HuH-7 (cell line): ENCODE measurements at places on chromosomes 16 and 17.

GRCh38 chr17:49739641-49740271 is 24.2 kb downstream of the FAM117A start:
- DNase-seq: peak; percentile 23

GRCh38 chr17:80941743-80942422 is 49.8 kb upstream of the CHMP6 start:
- no peak for DNase-seq

DNA sequence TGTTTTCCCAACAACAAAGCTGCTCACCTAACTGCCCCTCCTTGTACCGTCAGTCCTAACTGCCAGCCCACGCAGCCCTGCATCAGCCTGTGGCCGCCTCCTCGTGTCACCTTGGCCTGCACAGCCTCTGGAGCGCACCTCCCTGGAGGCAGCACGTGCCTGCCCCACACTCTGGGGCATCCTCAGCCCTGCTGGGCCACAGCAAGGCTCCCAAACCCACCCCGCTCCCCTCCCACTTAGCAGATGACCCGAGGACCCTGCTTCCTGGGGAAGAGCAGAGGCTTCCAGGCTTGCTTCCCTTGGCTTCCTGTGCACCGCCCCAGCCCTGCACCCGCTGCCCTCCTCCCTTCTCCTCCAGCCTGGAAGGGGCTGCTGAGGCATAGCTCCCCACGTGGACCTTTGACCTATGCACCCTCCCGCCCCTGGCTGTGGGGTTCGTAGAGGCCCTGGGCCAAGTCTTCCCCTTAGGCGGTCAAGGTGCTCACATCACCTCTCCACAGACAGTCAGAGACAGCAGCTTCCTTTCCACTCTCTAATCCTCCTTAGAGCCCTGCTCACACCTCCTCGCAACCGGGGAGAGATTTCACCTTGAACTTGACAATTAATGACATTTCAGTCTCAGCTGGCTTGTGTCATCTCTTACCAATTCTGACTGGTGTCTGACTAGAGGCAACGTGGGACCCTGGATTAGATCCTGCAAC is 115.0 kb downstream of the MGAT5B start:
- no peak for DNase-seq

DNA sequence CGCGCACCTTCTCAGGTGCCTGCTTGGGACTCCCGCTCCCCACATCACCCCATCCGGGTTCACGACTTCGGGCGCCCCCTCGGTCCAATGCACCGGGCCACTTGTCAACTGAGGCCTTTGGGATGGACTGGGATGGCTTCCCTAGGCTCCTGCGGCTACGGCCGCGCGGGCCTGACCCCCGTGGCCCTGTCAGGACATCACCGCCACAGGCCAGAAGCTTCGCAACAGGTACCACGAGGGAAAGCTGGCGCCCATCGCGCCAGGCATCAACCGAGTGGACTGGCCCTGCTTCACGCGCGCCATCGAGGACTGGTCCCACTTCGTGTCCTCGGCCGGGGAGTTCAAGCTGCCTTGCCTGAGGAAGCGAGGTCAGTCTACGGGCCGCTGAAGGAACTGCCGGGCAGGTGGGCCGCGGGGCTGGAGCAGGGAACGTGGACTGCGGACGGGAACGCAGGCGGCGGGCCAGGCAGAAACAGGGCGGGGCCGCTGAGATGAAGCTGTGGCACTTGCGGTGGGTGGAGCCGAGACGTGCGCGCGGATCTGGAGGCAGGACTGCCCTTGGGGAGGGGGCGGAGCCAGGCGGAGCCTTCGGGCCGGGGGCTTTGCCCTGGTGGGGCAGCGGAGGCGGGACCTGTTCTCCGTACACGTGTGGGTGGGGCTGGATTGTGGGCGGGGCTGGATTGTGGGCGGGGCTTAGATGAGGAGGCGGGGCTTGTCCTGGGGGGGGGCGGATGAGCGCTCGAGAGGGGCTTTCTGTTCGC is 13.7 kb upstream of the CNGB1 start:
- no peak for DNase-seq

- DNase-seq: peak; percentile 25
These were observed 5.9 kb upstream of the PIRT start for GRCh38 chr17:10843811-10844210.

DNA sequence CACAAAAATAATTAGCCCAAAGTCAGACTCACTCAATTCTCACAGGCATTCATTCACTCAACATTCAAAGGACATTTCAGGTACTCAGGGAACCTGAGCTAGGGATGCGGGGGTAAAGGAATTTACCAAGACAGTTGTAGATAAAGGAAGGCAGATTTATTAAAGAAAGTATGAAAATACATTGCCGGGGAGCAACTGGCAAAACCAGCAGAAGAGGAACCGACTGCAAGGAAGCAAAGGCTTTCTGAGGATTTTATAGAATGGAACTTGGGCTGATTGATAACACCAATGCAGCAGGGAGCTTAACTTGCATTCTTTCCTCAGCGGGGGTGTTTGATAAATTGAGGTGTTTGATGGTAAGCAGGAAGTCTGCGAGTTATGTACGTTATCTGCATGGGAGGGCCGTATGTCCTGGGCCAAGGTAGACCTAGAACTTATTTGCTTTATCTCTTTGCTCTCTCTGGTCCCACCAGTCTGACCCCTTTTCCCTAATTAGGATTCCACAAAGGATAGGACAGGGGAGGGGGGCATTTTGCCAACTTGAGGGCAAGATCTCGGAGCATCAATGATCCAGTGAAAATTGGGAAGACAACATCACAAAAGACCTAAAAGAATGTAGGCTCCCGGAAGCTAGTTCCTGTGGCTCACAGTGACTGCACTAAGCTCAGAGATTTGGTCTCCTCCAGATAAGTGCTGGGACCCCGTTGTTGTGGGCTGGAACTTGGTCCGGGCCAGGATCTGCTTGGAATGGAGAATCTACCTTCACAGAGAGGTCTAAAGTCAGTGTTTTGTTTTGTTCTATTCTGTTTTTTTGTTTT is 5.8 kb upstream of the MT3 start:
- DNase-seq: no peak

- DNase-seq: no peak
These were observed 2.4 kb downstream of the ARHGDIA start for GRCh38 chr17:81868674-81869220.

DNA sequence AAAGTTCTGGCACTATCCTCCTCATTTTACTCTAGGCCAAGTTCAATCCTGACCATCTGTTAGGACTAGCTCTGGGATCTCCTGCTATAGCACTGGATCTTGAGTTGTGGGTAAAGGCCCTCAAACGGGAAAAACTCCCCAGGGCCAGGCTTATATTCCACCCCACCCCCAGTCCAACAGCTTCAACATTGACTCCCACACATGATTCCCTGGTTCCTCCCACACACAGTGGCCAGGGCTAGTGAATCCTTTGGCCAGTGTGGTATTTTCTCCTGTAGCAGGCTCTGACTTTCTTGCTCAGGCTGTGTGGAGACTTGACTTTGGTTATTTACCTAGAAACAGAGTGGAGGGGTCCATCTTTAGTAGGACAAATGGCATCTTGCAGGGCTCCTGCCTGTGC is 10.3 kb upstream of the AKAP10 start:
- no peak for DNase-seq

- DNase-seq: peak; percentile 97
These were observed 52.5 kb upstream of the MTSS2 start for GRCh38 chr16:70738083-70738977.

GRCh38 chr16:80045861-80046260 is 445.3 kb upstream of the MAF start:
- no peak for DNase-seq

GRCh38 chr16:49620869-49621240 is 235.1 kb downstream of the ZNF423 start:
- DNase-seq: no peak

- DNase-seq: no peak
These were observed 2.9 kb downstream of the KPNB1 start for GRCh38 chr17:47652570-47652969.

- DNase-seq: peak; percentile 65
These were observed 428 bp downstream of the SGSM2 start for GRCh38 chr17:2337544-2338314.

DNA sequence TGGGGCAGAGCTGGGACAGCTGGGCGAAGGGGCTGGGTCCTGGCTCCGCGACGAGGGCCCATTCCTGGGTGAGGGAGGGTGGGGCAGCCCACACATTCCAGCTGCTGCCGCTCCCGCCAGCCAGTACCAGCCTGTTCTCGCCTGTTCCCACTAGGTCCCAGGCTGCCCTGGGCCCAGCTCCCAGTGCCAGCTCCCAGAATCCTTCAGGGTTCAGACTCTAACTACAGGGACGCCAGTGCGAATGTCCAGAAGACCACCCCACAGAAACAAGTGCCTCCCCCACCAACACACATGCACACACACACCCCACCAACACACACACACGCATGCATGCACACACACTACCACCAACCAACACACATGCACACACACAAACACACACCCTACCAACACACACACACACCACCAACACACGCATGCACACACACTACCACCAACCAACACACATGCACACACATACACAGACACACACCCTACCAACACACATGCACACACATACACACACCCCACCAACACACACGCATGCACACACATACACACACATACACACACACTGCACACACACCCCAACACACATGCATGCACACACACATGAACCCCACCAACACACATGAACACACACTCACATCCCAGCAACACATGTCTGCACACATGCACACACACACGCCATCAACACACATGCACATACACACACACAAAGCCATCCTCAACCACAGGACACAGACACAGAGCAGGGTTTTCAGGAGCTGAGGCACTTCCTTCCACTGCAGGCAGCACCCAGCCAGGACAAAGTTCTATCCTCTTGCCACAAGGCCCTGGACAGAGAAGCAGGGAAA is 27.5 kb upstream of the KRT17 start:
- DNase-seq: no peak

DNA sequence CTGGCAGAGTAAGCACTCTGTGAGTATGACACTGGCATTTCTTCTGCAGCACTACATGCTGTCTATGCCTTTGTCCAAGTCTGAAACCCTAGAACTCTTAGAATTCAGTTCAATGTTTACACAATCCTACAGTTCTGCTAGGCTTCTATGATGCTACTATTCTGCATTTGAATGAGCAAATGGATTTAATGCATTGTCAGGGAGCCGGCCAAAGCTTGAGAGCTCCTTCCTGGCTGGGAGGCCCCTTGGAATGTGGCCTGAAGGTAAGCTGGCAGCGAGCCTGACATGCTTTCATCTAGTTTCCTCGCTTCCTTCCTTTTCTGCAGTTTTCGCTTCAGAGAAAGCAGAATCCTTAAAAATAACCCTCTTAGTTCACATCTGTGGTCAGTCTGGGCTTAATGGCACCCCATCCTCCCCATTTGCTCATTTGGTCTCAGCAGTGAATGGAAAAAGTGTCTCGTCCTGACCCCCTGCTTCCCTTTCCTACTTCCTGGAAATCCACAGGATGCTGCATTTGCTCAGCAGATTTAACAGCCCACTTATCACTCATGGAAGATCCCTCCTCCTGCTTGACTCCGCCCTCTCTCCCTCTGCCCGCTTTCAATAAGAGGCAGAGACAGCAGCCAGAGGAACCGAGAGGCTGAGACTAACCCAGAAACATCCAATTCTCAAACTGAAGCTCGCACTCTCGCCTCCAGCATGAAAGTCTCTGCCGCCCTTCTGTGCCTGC is at the start of gene CCL2:
Gene CCL2, plus strand, starts transcription at position 635 of the 730 bp plus-strand sequence. Its CDS starts 65 bp downstream, at position 700.
- no peak for DNase-seq

GRCh38 chr16:84952335-84953189 is 58.8 kb downstream of the ZDHHC7 start:
- DNase-seq: peak; percentile 94

GRCh38 chr16:86850670-86851069 is 272.3 kb downstream of the FOXL1 start:
- no peak for DNase-seq

DNA sequence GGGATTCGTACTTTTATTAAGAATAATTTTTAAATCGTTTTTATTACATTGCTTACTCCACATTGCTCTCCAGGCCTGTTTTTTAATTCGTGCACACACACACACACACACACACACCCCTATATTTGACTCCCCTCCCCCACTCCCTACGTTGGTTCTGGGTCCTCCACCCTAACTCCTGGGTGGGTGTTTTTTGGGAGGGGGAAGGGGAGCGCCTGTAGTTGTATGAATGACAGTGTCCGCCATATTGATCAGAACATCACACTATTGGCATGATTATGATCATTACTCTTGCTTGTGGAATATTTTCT is 1.3 kb downstream of the GNAO1 start:
- DNase-seq: no peak

DNA sequence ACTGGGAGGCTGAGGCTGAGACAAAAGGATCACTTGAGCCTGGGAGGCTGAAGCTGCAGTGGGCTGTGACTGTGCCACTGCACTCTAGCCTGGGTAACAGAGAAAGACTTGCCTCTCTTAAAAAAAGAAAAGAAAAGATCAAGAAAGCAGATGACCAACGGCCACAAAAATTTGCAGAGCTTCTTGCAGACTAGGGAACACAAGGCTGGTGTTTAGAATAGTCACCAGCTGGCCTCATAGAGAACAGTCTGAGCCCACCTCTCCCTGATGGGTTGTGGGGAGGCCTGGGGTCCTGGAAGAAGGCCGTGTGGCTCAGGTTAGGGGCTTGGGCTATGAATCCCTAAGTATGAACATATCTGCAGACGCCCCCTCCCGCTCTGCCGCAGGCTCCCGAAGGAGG is 73.7 kb upstream of the MED9 start:
- DNase-seq: no peak

GRCh38 chr17:13640551-13640950 is 38.8 kb upstream of the HS3ST3A1 start:
- DNase-seq: no peak

DNA sequence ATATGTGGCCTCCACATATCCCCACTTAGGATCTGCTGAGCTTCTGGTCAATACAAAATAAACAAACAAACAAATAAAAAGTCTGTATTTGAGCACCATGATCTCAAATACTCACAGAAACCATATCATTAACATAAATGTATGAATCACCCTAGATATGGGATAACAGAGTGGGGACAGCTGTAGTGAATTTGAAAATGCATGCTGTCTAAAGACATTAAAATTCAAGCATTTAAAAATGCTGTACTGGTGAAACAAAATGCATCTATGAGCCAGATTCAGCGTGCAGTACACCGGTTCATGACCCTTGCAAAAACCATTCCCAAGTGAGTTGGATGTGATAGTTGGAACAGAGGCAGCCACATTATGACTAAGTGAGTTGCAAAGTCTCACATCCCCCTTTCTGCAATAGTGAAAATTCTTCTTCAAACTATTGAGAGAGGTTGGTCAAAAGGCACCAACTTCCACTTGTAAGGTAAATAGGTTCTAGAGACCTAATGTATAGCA is 12.3 kb downstream of the GRIN2A start:
- no peak for DNase-seq
